Effector memory CD4-positive, alpha-beta T cell (primary cell): ENCODE measurements at places on chromosomes 5 and 9.

- no peak for DNase-seq
These were observed 90.6 kb downstream of the ZCCHC7 start for GRCh38 chr9:37210737-37211523.

GRCh38 chr5:179187681-179188575 lies 127.8 kb downstream of the ZNF354C start:
- no peak for DNase-seq

- DNase-seq = no peak
These were observed 67.3 kb downstream of the CRB2 start for GRCh38 chr9:123423311-123423640.

DNA sequence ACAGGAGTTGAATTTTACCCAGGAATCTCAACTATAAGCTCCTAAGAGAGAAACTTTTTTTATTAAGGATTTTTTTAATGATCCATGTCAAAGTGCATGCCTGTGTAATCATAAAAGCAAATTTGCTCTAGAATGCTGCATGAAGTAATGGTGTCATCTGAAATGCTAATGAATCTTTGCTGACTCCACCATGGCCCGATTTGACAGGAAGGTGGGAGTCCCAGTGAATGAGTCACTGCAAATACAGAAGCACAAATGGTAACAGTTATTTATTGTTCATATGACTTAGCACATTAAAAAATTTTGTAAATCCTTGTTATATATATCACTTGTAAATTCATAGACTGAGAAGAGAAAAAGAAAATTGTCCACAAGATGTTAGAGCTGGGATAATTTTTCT lies 341.3 kb downstream of the RASEF start:
- no peak for DNase-seq

DNA sequence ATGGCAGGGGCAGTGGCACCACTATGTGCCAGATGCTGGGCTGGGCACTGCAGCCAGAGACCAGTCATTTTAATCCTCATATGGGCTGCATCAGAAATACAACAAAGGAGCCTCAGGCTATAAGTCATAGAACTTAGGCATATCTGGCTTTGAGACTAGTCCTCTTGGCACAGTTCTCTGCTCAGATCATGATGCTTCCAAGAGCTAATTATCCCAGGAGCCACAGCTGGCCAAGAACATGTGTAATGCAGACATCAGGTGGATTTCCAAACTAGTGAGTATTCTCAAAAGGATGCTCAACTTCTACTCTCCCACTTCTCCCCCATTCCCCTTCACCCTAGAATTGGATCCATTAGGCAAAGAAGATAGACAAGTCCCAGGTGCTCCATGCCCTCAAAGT lies 562.2 kb upstream of the TRPC7 start:
- DNase-seq = no peak

- no peak for DNase-seq
These were observed 481.6 kb downstream of the NTRK2 start for GRCh38 chr9:85151162-85151561.

GRCh38 chr9:112647596-112647995 lies 70.3 kb downstream of the INIP start:
- DNase-seq = no peak
